ENCODE measurements at places on chromosomes 2 and 18.

DNA sequence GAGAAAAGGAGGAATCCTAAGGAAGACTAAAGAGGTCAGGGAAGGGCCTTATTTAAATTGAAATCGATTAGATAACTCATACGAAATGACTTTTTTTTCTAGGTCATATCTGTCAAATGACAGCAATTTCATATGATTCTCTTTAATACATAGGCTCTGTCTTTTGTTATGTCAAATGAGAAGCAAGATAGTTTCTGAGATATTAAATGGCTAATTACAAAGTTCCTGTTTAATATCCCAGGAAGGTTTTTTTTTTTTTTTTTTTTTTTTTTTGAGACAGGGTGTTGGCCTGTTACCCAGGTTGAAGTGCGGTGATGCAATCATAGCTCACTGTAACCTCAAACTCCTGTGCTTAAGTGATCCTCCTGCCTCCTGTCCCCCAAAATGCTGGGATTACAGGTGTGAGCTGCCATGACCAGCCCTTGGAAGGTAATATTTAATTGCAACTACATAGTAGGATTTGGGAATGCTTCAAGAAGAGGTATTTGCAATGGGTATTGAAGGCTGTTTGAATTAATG lies 48.0 kb upstream of the RMND5A start:
- no peak for DNase-seq

GRCh38 chr2:5740817-5741216 lies 48.6 kb downstream of the SOX11 start:
- no peak for DNase-seq

- DNase-seq: no peak
These were observed 5.4 kb downstream of the DOK1 start for GRCh38 chr2:74559912-74560311.

GRCh38 chr18:49875783-49876182 lies 62.5 kb upstream of the ACAA2 start:
- no peak for DNase-seq

DNA sequence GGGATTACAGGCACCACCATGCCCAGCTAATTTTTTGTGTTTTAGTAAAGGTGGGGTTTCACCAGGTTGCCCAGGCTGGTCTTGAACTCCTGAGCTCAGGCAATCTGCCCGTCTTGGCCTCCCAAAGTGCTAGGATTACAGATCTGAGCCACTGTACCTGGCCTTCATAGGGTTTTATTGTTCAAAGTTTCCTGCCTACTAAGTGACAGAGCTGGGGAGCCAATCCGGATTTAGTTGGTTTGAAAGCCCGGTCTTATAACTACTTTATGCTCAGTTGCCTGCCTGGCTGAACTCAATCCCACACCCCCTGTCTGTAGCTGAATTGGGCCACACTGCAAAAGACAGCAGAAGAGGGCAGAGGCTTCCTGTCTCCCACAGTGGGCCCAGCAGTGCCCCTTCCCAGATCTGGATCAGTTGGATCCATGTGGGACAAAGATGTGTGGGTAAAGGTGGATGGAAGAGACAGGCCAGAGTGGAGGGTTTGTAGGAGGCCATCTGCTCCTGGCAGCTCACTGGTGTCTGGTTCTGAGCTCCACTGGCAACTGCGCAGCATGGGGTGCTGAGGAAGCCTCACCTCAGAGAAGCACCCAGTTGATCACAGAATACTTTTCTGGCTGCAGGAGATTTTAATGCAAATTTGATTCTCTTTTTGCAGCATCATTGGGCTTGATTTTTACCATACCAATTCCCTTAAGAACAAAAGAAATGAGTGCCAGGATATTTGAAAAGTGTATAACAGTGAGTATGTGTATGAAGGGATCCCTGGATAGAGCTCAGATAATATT lies 144.9 kb downstream of the DDX1 start:
- DNase-seq: no peak

GRCh38 chr18:56353663-56354260 lies 284.6 kb downstream of the TXNL1 start:
- DNase-seq: no peak

- DNase-seq: no peak
These were observed 5.0 kb downstream of the C1D start for GRCh38 chr2:68057658-68058396.

DNA sequence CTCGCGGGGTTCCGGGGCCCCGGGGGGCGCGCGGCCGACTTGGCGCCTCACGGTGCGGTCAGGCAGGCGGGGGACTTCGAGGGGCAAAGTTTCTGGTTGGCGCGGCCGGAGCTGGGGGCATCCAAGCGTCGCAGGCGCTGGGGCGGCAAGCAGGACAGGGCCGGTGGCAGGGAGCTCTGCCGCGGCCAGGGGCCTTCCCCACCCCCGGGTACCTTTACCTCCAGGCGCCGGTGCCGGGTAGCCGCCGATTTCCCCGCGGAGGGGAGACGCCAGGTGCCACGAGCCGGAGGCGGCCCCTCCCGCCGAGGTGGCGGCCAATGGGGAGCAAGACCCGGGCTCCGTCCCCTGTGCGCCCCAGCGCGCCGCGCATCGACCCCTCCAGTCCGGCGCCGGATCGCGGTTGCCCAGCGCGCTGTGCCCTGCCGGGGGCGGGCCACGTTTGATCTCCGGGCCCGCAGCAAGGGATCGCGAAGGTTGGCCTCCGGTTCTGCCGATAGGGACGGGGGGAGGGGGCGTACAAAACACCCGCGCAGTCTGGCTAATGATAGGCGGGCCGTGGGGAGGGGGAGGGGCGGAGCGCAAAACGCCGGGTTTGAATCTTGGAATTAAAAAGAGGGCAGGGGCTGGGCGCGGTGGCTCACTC lies at the start of gene ST8SIA5:
TSS of gene ST8SIA5 (minus strand) at position 495 of the 643 bp plus-strand sequence. CDS start 545 bp downstream, outside the sequence.
- no peak for DNase-seq

GRCh38 chr2:16252251-16252650 lies 311.9 kb downstream of the MYCN start:
- no peak for DNase-seq
